Gastrocnemius medialis (tissue), 4 donors: ENCODE measurements at places on chromosomes 5 and 9. TPM values are rescaled to one million over a fixed set of nuclear protein-coding genes. Genes with fewer than 3 reads are reported as not detected.
A peak's percentile ranks its signal among the peaks of the same experiment; 100 is the strongest.

DNA sequence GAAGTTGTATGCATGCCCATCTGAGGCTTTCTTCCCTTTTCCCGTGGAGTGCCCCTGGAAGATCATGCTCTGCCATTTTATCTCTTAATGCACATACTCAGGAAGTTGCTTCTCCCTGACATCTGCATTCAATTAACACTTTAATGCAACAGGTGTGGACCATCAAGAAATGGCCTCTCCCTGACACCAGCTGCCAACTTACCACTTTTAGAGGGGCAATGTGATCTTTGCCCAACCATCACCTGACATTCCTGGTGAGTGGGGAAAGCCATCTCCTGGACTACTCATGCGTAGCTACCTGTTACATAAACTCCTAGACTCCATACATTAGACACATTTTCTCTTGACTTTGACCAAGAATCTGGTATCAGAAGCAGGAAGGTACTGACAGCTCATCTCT, 1450.4 kb upstream of the CDH9 start:
- no peaks in the 10 kb centered on the region for H3K27me3 ChIP-seq
- no peaks in the 10 kb centered on the region for H3K36me3 ChIP-seq
- no peak for DNase-seq
- no peak overlapping the region for H3K27ac ChIP-seq
- H3K4me3 ChIP-seq: no peak overlapping the region
- H3K4me1 ChIP-seq: no peaks in the 10 kb centered on the region

DNA sequence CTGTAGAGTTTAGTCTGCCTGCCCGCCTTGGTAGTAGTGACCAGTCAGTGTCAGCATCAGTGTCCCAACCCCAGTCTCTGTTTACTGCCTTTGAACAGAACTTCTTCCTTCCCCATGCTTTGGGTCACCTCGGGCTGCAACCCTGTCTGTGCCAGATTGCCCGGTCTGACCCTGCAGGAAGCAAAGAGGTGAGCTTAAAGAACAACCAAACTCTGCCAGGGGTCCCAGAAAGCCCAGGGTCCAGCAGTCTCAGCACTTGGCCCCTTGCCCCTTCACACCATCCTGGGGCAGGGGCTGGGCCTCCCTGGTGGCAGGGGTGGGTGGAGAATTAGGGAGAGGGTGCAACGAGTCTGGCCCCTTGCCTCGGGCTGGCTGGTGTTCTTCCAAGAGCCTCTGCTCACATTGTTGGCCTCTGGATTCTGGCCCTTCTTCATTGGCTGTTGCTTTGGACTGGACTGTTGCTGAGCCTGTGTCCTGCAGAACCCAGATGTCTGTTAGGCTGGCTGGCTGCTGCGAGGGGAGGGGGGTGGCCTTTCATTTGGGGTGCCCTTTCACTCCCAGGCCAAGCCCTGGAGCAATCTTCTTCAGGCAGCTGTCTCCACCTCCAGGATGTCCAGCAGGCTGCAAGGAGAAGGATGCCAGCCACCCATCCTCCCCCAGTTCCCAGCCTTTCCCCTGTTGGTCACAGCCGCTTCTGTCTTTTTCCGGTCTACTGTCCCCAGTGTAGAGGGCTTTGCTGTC, 51.2 kb downstream of the SAR1B start:
- H3K4me1 ChIP-seq: peaks cover 29% of the 10 kb centered on the region
- H3K27me3 ChIP-seq: no peaks in the 10 kb centered on the region
- DNase-seq: peak; percentile 52
- H3K36me3 ChIP-seq: no peaks in the 10 kb centered on the region
- no peak overlapping the region for H3K4me3 ChIP-seq
- peak overlapping the region; percentile 74 for H3K27ac ChIP-seq

DNA sequence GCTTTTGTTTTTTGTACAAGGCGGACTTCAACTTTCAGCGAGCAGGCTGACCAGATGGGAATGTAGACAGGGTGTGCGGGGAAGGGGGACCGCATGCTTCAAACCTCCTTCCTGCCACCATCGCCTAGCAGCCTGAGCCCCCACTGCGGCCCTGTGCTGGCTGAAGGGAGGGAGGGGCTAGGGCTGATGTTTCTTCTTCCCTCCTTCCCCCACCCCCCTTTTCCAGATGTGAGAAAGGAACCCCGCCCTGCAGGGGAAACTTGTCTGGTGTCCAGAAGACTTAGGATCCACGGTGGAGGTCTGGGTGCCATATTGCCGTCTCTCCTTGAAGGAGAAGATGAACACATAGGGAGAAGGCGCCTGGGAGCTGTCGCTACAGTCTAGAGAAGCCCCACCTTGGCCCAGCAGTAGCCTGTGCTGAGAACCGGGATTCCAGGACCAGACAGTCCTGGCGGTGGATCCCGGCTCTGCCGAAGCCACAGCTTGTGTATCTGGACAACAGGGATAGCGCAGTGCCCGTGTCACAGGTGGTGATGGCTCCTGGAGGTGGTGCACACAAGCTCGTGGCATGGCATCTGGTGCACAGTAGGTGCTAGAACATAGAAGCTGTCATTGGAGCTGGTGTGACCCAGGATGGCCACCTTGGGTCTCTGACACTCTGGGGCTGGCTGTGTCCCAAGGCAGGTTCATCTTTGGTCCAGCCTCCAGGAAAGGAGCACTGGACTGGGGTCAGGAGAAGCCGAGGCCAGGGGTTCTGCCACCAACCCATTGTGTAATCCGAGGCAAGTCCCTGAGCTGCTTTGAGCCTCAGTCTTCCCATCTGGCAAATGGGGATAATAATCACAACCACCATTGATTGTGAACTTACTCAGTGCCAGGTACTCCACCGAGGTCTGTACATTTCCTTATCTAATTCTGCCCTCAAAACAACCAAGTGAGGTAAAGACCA, 205.6 kb downstream of the C9orf50 start:
- DNase-seq: no peak
- H3K36me3 ChIP-seq: no peaks in the 10 kb centered on the region
- H3K4me1 ChIP-seq: peaks cover 17% of the 10 kb centered on the region
- no peak overlapping the region for H3K4me3 ChIP-seq

DNA sequence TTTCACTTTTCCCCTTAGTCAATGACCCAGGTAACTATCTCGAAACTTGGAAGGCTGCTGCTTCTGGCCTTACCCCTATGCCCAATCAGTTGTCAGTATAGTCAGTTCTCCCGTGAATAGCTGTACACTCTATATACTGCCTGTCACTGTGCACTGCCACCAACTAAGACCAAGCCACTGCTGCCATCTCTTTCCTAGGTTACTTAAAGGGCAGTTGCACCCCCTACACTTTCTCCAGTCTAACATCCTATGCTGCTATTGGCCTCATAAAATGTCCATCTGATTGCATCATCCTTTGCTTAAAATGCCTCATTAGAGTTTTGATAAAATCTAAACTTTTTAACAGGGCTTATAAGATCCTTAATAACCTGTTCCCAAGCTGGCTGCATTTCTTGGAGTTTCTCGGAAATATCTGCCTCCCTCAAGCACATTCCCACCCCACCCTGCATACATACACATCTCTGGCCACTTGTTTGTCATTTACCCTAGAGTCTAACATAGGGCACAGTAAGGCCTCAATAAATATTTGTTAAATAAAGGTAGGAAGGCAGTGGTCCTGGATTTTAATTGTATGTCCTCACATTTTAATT, 32.8 kb upstream of the TNFAIP8 start:
- H3K36me3 ChIP-seq: no peaks in the 10 kb centered on the region
- H3K4me3 ChIP-seq: no peak overlapping the region
- H3K27ac ChIP-seq: peak overlapping the region; percentile 50
- H3K4me1 ChIP-seq: peaks cover 5% of the 10 kb centered on the region
- no peaks in the 10 kb centered on the region for H3K27me3 ChIP-seq

- no peak for DNase-seq
- no peaks in the 10 kb centered on the region for H3K36me3 ChIP-seq
- H3K27ac ChIP-seq: no peak overlapping the region
- H3K4me1 ChIP-seq: no peaks in the 10 kb centered on the region
Measured at GRCh38 chr9:27784847-27785713, 211.8 kb upstream of the C9orf72 start.

GRCh38 chr5:172640822-172641358, at the start of gene NEURL1B:
Gene NEURL1B, plus strand, starts transcription at chr5:172641263. Its CDS starts 144 bp downstream, at chr5:172641407.
- peak within 1 kb of the TSS; percentile 84 for H3K27ac ChIP-seq
- H3K36me3 ChIP-seq: no peaks in the 10 kb centered on the region
- peaks cover 11% of the 10 kb centered on the region for H3K4me1 ChIP-seq
- no peaks in the 10 kb centered on the region for H3K27me3 ChIP-seq
- peak within 1 kb of the TSS; percentile 74 for H3K4me3 ChIP-seq

DNA sequence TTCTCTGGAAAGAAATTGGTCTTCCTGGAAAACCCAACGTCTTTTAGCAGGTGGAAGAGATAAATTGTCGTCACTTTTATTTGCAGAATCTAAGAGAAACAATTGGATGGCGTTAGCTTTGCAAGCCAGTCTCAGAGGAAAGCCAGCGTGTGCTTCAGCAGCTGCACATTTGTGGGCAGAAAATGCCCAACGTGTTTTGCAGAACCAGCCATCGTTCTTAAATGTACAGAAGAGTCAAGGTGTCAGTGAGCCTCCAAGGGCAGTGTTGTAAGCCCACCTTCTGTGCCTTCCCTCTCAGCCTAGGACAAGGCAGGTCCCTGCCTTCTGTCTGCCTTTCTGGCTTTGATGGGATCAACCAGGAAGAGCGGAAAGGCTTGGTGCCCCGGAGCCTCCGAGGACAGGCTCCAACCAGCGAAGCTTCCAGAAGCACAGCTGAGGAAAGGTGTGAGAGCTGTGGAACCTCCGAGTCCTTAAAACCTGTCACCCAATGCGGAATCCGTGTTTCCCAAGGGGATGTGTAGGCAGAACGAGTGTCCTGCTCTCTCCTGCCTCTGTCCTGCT, 116.0 kb upstream of the IRX2 start:
- H3K4me1 ChIP-seq: no peaks in the 10 kb centered on the region
- DNase-seq: no peak
- H3K4me3 ChIP-seq: no peak overlapping the region
- no peak overlapping the region for H3K27ac ChIP-seq
- H3K27me3 ChIP-seq: no peaks in the 10 kb centered on the region

GRCh38 chr9:94980947-94981722, 254.6 kb downstream of the AOPEP start:
- H3K36me3 ChIP-seq: no peaks in the 10 kb centered on the region
- DNase-seq: no peak
- no peak overlapping the region for H3K27ac ChIP-seq
- H3K4me1 ChIP-seq: peaks cover under 1% of the 10 kb centered on the region
- no peaks in the 10 kb centered on the region for H3K27me3 ChIP-seq

DNA sequence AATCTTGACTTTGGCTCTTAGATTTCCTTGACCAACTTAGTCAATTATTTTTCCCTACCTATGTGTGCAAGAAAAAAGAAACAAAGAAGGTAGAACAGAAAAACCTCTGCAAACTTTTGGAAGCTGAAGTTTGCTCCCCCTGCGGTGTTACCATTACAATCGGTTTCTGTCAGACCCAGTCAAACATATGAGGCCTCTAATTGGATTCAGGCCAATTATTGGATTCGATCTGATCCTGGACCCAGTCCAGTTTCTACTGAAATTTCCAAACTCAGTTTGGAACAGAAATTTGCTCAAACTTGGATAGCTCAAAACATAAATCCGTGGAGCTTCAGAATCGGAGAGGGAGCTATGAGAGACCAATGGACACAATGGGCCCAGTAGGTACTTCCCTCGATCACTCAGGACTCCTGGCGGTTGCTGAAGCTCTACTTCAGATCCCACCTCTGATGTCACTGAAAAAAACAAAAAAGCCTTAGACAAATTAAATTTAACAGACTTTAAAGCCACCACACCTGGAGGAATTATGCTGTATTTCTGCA, 523.9 kb downstream of the DMRTA1 start:
- H3K36me3 ChIP-seq: no peaks in the 10 kb centered on the region
- H3K4me3 ChIP-seq: no peak overlapping the region
- H3K27me3 ChIP-seq: no peaks in the 10 kb centered on the region
- H3K4me1 ChIP-seq: no peaks in the 10 kb centered on the region

DNA sequence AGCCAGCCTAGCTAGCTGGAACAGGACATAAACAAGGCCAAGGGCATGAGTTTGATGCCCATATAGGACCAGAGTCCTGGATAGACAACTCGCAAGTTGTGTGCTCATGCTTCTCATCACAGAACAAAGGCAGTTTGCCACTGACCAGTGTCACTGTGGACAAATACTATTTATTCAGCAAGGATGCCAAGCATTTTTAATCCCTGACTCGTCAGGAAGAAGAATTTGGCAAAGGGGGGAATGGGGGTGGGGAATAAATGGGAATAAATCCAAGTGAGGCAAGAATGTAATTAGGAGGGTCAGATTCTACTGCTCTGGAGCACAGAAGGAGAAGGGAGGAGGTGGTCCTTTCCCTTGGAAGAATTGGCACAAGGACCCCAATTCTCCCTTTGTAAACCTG, 46.8 kb upstream of the ANKRD55 start:
- H3K36me3 ChIP-seq: no peaks in the 10 kb centered on the region
- H3K4me3 ChIP-seq: no peak overlapping the region
- H3K4me1 ChIP-seq: no peaks in the 10 kb centered on the region
- H3K27me3 ChIP-seq: no peaks in the 10 kb centered on the region

- no peaks in the 10 kb centered on the region for H3K36me3 ChIP-seq
- peaks cover 11% of the 10 kb centered on the region for H3K4me1 ChIP-seq
- H3K27ac ChIP-seq: peak overlapping the region; percentile 72
- peak; percentile 37 for DNase-seq
Measured at GRCh38 chr5:72518001-72518683, 10.9 kb upstream of the ZNF366 start.

GRCh38 chr9:36113999-36114398, 22.5 kb upstream of the GLIPR2 start:
- H3K4me3 ChIP-seq: no peak overlapping the region
- H3K27ac ChIP-seq: no peak overlapping the region
- no peaks in the 10 kb centered on the region for H3K27me3 ChIP-seq
- H3K4me1 ChIP-seq: no peaks in the 10 kb centered on the region
- no peaks in the 10 kb centered on the region for H3K36me3 ChIP-seq

GRCh38 chr9:98182069-98182820, 10.2 kb downstream of the CORO2A start:
- H3K36me3 ChIP-seq: no peaks in the 10 kb centered on the region
- no peak overlapping the region for H3K27ac ChIP-seq
- no peak for DNase-seq
- H3K4me1 ChIP-seq: no peaks in the 10 kb centered on the region
- no peak overlapping the region for H3K4me3 ChIP-seq

ALAD gene
- total RNA-seq: 16.2 TPM

GZMA gene
- not detected for total RNA-seq

REEP2 gene
- total RNA-seq: 3.5 TPM

SLC36A2 gene
- 17.8 TPM for total RNA-seq

LSM11 gene
- total RNA-seq: 1.9 TPM

PCA3 gene
- not detected for total RNA-seq
